NCI-H2107 (cell line): ENCODE measurements at places on chromosomes 6 and 20.
A peak's percentile ranks its signal among the peaks of the same experiment; 100 is the strongest.

DNA sequence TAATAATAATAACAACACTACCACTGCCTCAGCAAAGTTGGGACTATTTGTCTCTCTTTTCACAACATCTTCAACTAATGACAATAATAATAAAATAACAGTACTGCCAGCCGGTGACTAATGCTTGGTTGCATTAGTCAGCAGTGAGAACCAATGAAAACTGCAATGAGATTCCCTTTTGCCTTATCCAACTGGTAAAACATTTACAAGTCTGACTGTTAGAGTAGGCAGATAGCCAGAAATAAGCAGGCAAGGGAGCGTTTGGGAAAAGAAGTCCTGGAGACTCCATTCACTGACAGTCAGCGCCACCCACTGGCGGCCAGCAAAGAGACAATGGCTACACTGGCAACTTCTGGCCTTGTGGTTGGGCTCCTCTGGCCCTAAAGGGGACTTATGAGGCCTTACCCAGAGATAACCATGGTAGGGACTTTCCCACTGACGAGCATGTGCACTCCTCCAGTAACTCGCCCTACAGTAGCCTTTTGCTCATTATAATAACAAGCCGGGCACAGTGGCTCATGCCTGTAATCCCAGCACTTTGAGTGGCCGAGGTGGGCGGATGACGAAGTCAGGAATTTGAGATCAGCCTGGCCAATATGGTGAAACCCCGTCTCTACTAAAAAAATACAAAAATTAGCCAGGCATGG, 3.4 kb upstream of the NSFL1C start:
- DNase-seq = peak; percentile 23

DNA sequence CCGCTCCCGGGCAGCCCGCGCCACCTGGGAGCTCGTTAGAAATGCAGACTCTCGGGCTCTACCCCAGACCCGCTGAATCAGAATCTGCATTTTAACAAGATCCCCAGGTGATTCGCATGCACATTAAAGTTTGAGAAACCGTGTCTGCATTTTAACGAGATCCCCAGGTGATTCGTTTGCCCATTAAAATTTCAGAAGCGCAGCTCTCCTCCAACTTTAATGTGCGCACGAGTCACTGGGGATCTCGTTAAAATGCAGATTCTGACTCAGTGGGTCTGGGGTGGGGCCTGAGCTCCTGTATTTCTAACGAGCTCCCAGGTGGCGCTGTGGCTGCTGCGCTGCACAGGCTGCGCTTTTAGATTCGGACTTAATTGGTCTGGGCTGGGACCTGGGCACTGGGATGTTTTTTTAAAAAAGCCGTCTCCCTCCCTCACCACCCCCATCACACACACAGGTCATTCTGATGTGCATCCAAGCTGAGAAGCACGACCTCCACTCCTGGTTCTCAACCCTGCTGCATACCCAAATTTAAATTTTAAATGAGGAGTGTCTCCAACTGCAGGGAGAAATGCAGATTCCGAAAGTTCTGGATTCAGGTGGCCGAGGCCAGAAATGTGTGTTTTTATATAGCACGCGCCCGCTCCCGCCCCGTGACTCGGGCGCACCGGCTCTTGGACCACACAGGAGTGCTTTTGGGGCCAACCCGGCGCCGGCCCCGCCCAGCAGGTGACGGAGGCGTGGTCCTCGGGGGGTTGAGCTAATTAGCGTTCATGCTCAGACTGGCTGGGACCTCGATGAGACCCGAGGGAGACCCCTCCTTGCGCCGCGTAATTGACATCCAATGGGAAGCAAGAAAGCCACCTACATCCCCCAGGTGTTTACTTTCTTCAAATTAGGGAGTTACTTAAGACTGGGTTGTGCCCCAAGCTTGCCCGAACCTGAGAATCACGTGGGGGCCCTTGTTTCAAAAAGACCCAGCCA, 85.8 kb downstream of the ZFP64 start:
- no peak for DNase-seq

GRCh38 chr6:74826263-74826662, 379.6 kb downstream of the COL12A1 start:
- no peak for DNase-seq

- DNase-seq = no peak
Measured at GRCh38 chr20:33481431-33481941, 8.4 kb upstream of the CBFA2T2 start.

GRCh38 chr20:41316051-41316450, 1.5 kb downstream of the ZHX3 start:
- no peak for DNase-seq

DNA sequence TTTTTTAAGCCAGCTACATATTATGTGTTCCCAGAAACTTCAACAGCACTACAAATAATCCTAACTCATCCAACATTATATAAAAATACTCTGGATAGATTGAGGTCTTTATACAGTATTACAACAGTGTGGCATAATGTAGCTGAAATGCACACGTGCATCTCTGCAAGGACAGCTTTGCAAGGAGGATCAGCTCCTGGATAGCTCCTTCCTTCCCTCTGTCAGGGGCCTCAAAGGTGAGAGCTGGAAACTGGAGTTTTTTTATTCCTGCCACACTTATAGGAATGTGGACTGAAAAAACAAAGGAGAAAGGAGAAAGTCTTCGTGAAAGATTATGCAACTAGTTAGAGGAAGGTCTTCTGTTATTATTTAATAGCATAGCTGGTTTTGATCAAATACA, 53.1 kb downstream of the PLG start:
- no peak for DNase-seq

- DNase-seq = no peak
Measured at GRCh38 chr6:33589731-33590530, 9.9 kb upstream of the BAK1 start.

- DNase-seq = no peak
Measured at GRCh38 chr6:83443516-83443915, 12.7 kb upstream of the ME1 start.

DNA sequence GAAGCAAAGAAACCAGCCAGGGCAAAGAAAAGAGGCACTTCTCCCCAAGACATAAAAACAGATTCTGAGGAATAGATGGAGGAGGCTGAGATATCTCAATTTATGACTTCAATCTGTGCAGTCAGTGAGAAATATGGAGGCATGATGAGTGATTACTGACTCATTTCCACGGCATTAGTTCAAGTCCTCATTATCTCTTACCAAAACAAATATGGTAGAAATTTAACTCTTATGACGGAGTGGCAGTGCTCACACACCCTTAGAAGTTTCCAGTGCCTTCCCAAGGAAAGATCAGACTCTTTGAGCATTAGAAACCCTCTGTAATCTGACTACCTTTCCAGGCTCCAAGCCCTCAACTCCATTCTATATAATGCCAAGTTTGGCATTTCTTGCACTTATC, 364.1 kb downstream of the ARHGAP18 start:
- DNase-seq = no peak

- DNase-seq = no peak
Measured at GRCh38 chr6:8499540-8499939, 64.2 kb upstream of the SLC35B3 start.

- DNase-seq = no peak
Measured at GRCh38 chr6:46832816-46833215, 39.6 kb downstream of the MEP1A start.

DNA sequence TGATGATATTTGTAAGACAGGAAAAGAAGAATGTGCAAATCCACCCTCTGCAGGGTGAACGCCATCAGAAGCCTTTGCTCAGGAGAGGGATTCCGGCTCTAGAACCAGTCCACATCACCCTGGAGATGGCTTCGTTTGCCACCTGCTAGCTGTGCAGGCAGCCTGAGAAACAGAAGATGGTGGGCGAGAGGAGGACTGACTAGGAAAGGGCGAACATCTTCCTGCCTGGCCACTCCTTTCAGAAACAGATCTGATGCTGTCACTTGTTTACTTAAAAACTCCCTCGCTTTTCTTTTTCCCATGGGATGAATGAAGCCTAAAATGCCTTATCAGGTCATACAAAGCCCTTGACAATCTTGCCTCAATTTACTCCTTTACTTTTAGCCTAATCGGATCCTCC, 1.2 kb downstream of the PTPRA start:
- DNase-seq = no peak
